Psoas muscle (tissue), 8 donors: ENCODE measurements at places on chromosomes 2 and 18.

DNA sequence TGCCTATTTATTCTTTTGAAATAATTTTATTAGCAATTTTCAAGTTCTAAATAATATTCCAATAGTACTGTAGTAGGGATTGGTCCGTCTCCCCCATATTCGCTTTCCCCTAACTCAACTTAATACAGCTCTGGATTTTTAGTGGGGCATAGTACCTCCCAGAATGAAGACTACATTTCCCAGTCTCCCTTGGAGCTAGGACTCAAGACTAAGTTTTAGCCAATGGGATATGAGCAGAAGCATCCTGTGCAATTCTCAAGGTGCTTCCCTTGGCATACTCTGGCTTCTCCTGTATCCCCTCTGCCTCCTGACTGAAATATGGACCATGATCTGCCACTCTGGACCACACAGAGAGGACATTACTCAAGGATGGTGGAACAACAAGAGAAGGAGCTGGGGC is 24.1 kb downstream of the ST3GAL5 start:
- DNase-seq = no peak

- DNase-seq = no peak
Observed at GRCh38 chr18:3148930-3149535, 70.7 kb downstream of the MYOM1 start.

GRCh38 chr2:60337142-60337497 is 216.3 kb downstream of the BCL11A start:
- DNase-seq = no peak

DNA sequence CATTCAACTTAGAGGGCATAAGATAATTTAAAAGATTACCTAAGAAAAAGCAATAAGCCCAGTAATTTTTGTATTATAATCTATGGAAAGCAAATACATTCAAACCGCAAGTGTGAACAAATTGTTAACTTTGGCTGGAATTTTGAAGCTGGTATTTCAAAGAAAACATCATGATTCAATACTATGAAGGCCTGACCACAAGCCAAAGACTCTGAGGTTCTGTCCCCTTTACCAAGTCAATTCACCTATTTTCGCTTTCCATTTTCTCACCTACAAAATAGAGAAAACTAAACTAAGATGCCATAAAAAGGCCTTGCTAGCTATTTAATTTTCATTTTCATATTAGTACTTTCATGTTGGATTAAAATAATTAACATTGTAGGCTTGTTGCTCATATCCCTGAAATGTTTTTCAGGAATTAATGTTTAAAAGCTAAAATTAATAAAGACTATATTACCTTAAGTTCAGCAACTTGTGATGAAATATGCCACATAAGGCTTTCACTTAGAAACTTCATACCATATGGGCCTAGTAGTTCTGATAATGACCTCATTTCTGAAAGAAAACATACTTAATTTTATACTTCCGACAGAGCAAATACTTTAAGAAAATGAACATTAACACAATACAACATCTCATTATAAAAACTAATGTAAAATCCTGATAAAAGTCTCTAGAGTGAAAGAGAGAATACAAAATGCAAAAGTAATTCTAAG is 85.7 kb upstream of the FRZB start:
- DNase-seq = no peak

DNA sequence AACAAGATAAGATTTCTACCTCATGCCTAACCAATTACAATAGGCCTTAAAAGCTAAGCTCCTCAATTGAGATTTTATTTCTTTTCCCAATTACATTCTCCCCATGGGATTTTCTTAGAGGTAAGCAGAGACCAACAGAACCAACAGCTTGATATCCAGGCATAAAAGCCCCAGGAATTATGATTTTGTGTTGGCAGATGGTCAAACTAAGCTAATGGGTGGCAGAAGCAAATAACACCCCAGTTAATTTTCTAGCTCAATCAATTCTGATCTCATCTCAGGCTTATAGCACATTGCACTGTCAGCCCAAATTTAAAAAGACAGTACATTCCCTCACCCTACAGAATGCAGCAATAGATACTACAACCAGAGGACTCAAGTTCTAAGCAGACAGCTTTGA is 156.4 kb downstream of the NRXN1 start:
- DNase-seq = no peak

DNA sequence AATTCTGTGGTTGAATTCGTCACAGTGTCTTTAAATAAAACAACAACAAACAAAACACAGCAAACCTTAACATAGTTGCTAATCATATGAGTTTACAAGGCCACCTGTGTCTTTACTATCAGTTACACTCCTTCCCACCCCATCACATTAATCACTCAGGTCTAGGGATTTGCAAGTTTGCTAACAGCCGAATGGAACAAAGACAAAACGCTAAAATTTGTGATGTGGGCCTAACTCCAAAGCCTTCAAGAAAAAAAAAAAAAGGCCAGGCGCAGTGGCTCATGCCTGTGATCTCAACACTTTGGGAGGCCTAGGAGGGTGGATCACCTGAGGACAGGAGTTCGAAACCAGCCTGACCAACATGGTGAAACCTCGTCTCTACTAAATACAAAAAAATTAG is 566 bp upstream of the POLI start:
- no peak for DNase-seq
